ENCODE measurements at places on chromosomes 2 and 18.
A peak's percentile ranks its signal among the peaks of the same experiment; 100 is the strongest.

GRCh38 chr18:9975658-9976057 lies 61.8 kb downstream of the VAPA start:
- no peak for DNase-seq

- DNase-seq = no peak
These were observed 77.3 kb downstream of the CPS1 start for GRCh38 chr2:210633699-210634098.

DNA sequence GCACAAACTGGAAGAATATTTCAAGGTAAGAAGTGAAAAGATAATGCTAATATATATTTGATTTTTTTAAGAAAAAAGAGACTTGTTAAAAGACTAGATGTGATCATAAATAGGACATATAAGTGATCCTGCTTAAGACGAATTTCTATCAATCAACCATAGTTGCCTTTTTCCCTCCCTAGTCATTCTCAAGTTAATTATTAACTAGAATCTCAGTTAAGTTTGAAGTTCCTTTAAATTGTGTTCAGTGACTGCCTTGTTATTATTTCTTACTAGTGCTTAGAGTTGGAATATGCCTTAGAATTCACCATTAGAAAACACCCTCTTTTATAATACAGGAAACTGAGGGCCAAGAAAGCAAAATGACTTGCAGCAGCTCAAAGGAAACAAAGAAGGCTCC lies 141.5 kb upstream of the SP5 start:
- DNase-seq = no peak

- DNase-seq = peak; percentile 41
These were observed 38.3 kb downstream of the AAK1 start for GRCh38 chr2:69605284-69605683.

GRCh38 chr18:60130284-60130683 lies 230.5 kb downstream of the PMAIP1 start:
- DNase-seq = no peak

DNA sequence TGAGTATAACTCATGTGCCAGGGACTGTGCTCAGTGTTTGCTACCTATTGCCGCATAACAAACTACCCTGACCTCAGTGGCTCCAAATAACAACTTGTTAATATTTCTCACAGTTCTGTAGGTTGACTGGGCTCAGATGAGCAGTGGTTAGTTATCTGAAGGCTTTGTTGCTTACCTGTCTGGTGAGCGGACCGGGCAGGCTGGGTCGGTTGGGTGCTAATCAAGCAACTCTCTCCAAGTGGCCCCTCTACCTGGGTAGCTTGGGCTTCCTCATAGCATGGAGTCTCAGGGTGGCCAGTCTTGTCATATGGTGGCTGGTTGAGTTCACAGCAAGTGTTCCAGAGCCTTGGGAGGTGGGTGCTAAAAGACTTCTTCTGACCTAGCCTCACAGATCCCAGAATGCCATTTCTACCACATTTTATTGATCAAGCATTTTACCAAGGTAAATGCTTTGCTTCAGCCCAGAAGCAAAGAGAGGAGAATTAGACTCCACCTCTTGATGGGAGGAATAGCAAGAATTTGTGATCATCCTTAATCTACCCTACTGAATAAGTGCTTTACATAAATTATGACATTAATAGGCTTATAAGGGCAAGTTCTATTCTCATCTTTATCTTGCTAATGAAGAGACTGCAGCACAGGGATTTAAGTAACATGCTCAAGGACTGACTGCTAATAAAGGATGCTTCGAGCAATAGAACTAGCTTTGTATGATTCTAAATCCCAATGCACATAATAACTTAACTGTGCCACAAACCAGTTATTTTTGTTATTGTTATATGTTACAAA lies 16.9 kb downstream of the RAB31 start:
- no peak for DNase-seq
